ENCODE measurements at places on chromosomes 5 and 9. TPM values are rescaled to one million over a fixed set of nuclear protein-coding genes. Genes with fewer than 3 reads are reported as not detected.

The XPA gene
- total RNA-seq = 1.4 TPM

The LRRC19 gene
- total RNA-seq = not detected

GRCh38 chr9:95552814-95553546, 36.2 kb upstream of the PTCH1 start:
- H3K4me3 ChIP-seq = no peak overlapping the region
- DNase-seq = no peak
- H3K36me3 ChIP-seq = no peaks in the 10 kb centered on the region
- no peaks in the 10 kb centered on the region for H3K4me1 ChIP-seq

- H3K27ac ChIP-seq = no peak overlapping the region
- H3K4me1 ChIP-seq = peaks cover 9% of the 10 kb centered on the region
- H3K4me3 ChIP-seq = no peak overlapping the region
- no peaks in the 10 kb centered on the region for H3K27me3 ChIP-seq
- no peak for DNase-seq
These were observed 198.9 kb downstream of the TSSK1B start for GRCh38 chr5:113235884-113236283.

GRCh38 chr9:110308633-110309038, 29.0 kb downstream of the TXNDC8 start:
- DNase-seq = no peak
- H3K27me3 ChIP-seq = no peaks in the 10 kb centered on the region
- no peaks in the 10 kb centered on the region for H3K36me3 ChIP-seq
- H3K4me1 ChIP-seq = no peaks in the 10 kb centered on the region
- H3K4me3 ChIP-seq = no peak overlapping the region
